ENCODE measurements at places on chromosomes 12 and 14.

- DNase-seq, result no peak
Measured at GRCh38 chr14:51004352-51004800, 60.1 kb upstream of the PYGL start.

DNA sequence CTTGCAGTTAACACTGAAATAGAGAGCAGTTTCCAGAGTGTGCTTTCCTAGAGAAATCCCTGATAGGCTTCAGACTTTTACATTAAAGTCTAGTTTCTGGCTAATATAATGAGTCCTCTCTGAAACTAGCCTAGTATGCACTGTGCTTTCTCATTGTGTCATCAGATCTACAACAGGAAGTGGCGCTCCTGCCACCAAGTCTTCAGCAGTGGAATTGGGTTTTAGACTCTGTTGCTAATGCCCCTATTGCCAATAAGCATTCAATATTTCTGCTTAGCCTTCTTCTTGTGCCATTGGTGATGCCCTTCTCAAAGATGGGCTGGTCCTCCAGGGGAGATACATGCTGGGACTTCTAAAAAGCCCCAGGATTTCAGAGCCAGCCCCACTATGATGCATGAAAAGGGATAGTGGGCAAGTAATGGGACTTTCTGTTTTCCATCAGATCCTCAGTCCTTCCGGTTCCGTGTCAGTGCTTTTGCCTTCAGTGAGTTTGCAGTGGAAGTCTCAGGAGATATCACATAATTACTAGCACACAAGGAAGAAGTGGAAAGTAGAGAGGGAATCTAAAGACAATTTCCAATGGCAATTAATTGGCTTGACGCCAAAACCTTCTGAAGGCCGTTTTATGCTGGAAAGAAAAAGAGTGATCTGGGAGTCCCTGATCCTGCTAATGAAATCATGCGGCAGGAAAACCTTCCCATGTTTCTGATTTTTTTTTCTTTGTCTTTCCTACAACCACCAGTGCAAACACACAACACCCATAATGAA, 50.0 kb downstream of the SSPN start:
- DNase-seq, result no peak

DNA sequence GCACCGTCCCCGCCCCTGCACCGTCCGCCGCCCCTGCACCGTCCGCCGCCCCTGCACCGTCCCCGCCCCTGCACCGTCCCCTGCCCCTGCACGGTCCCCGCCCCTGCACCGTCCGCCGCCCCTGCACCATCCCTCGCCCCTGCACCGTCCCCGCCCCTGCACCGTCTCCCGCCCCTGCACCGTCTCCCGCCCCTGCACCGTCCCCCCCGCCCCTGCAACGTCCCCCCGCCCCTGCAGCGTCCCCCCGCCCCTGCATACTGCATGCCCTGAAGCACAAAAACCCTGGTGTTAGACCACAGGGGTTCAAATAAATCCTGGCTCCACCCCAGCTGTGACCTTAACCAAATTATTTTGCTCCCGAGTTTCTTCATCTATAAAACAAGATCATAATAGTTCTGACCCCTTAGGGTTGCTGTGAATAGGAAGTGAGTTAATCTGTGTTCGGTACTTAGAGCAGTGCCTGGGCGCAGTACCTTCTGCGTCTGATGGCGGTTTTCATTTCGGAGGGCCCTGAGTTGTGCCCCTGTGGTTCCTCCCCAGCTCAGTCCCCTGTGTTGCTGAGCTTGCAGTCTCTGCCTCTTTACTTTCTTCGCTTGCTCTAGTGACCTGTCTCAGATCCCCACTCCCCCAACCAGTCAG, 38.1 kb downstream of the ESRRB start:
- DNase-seq, result peak; percentile 48

DNA sequence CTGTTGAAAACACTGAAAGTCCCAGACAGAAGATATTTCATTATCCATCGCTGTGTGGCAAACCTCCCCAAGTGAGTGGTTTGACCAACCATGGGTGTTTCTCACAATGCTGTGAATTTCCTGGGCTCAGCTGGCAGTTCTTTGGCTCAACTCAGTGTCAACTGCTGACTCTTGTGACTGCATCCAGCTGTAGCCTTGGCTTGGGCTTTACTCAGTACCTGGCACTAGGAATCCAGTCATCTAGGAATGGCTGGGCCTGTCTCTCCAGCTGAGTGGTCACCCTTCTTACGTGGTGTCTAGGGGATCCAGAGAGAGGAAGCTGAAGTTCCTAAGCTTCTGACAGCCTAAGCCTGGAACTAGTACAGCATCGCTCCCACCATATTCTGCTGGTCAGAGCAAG, 80.7 kb upstream of the PSMC1 start:
- DNase-seq, result no peak

DNA sequence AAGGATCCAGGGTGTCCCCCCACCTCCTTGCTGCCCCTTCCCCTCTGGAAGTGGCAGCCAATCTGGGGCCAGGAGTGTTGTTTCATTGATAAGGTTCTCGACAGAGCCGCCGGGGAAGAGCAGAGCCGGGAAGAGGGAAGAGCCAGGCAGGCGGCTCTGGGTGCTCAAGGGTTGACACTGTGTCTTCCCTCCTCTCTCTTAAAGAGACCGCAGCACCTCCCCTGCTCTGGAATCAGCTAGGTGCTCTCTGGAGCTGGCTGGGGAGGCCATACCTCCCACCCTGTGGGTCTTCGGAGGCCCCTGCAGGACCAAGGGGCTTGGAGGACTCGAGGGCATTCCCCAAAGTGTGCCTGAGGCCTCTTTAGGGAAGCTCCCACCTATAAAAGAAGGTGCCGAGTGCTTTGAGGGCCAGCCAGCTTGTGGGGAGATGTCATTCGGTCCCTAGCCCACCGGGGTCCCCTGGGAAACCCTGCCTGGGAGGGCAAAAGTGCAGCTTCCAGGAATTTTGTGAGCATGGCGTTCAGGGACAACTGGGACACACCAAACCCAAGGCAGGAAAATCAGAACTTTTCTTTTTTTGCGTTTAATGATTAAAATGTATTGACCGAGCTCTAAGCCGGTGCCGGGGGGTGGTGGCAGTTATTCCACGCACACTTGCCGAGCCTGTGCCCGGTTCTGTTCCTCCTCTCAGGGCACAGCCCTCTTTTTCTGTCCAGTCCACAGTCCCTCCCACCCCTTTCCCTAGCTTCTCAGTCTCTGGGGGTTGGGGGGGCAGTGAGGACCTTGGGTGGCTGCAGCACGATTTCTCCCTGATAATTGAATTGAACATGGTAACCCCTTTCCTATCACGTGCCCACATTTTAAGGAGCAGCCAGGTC, 3.0 kb downstream of the SETD1B start:
- no peak for DNase-seq

GRCh38 chr12:80412343-80412953, 31.6 kb upstream of the PTPRQ start:
- peak; percentile 27 for DNase-seq

GRCh38 chr12:111578276-111578970, 20.7 kb downstream of the ATXN2 start:
- DNase-seq, result no peak

GRCh38 chr12:96263449-96263902, 69.3 kb downstream of the ELK3 start:
- no peak for DNase-seq

GRCh38 chr14:72610831-72611200, 283.1 kb downstream of the DPF3 start:
- DNase-seq, result no peak

GRCh38 chr14:21840765-21841164, 167.1 kb upstream of the OR4E1 start:
- DNase-seq, result no peak

DNA sequence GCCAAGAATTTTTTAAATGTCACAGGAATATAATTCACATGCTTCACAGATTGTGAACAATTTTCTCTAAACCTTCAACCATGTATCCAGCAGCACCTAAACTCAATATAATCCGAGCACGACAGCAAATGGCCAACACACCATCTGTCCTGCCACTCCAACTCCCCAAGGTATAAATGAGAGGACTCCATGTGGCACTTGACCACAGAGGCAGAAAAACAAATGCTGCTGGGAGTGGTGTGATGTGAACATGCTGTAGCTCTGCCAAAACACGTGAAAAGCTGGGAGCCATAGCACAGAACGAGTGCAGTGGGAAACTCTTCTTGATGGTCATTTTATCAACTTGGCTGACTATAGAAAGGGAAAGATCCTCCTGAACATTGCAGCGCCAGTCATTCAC, 70.9 kb downstream of the LLPH start:
- no peak for DNase-seq

- DNase-seq, result no peak
Measured at GRCh38 chr14:32940066-32940651, 1.5 kb downstream of the NPAS3 start.

GRCh38 chr12:122318607-122319605, 52.6 kb upstream of the VPS33A start:
- DNase-seq, result no peak

All from iPS-NIHi11 (cell line).